Activated naive CD8-positive, alpha-beta T cell treated with anti-CD3 and anti-CD28 coated beads for 36 hours (primary cell): ENCODE measurements at places on chromosomes 2 and 18.

DNA sequence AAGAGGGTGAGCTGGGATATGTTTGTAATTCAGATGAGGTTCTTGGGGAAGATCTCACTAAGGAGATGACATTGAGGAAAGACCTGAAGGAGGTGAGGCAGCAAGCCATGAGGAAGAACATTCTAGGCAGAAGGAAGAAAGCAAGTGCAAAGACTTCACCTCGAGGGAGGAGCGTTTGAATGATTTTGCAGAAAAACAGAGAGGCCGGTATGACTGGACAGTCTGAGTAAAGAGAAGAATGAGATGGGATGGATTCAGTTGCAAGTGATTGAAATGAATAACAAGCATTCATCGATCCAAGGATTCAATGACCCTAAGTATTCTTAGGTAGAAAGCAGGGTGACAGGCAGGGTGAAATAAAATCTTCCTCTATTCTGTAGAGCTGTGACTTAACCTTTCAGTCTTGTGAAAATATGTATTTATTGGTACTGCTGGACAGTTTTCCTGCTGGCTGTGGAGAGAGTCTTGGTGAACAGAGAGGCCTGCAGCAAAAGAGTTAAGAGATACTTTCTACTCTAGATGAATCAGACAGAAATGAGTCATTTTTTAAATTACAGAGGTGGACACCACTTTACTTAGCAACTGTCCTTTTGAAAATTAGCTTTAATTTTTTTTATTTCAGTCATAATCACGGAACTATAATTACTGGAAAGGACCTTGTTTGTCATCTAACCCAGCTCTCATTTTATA is 278.4 kb downstream of the LRRTM1 start:
- no peak for DNase-seq

GRCh38 chr2:383178-383577 is 95.3 kb upstream of the ALKAL2 start:
- DNase-seq = no peak

DNA sequence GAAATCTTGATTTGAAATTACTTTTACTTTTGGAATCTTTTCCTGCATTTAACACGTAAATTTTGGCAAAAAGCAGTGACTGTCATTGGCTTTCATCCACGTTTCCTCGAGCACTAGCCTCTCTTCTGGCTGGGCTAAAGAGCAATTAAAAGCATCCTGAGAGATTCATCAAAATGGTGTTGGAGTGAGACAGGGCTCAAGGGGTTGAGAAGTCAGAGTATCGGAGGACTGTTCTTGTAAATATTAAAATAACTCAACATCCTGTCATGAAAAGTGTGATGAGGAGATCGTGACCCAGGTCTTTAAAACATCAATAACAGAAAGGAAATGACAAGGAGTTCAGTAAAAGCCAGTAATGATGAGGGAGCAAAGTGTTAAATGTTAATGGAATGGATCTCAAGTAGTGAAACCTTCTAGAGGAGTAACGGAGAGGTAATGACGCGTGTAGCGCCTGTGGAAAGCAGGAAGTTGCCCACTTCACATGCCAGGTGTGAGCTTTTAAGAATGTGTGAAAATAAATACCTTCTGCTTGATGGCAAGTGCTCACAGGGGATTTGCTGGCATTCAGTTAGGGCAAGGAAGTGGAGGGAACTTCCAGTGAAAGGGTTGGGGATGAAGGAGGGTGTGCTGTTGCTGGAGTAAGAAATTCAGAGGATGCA is 754.4 kb downstream of the ADCYAP1 start:
- DNase-seq = no peak

GRCh38 chr2:46562451-46562840 is 83.1 kb downstream of the TMEM247 start:
- DNase-seq = no peak

DNA sequence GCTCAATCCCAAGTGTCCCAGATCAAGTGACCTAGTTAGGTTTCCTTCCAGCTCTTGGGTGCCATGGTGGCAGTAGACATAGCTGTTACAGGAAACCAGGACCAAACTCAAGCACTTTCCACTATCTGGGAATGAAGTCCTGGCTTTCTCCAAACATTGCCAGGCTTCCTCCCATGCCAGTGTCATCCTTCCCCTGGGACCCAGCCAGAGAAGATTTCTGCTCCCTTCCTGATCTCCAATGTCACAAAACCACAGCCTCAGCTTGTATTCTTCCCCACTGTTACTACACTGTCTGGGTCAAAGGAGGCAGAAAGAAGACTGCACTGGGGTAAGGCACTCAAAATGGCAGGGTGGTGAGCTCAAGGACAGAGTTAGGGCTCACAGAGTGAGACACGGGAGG is 347.1 kb downstream of the TNS1 start:
- DNase-seq = no peak

GRCh38 chr2:192585418-192585817 is 390.7 kb upstream of the TMEFF2 start:
- no peak for DNase-seq

- DNase-seq = no peak
These were observed 66.6 kb upstream of the ODC1 start for GRCh38 chr2:10514743-10515142.

DNA sequence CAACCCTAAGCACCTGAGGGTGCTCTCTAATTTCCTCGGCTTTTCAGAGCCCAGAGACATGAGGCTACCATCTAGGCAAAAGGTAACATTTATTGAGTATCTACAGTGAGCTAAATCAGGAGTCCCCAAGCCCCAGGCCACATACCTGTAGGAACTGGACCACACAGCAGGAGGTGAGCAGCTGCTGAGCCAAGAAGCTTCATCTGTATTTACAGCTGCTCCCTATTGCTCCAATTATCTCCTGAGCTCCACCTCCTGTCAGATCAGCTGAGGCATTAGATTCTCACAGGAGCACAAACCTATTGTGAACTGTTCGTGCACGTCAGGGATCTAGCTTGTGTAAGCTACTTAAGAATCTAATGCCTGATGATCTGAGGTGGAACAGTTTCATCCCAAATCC is 70.2 kb downstream of the RND3 start:
- no peak for DNase-seq

DNA sequence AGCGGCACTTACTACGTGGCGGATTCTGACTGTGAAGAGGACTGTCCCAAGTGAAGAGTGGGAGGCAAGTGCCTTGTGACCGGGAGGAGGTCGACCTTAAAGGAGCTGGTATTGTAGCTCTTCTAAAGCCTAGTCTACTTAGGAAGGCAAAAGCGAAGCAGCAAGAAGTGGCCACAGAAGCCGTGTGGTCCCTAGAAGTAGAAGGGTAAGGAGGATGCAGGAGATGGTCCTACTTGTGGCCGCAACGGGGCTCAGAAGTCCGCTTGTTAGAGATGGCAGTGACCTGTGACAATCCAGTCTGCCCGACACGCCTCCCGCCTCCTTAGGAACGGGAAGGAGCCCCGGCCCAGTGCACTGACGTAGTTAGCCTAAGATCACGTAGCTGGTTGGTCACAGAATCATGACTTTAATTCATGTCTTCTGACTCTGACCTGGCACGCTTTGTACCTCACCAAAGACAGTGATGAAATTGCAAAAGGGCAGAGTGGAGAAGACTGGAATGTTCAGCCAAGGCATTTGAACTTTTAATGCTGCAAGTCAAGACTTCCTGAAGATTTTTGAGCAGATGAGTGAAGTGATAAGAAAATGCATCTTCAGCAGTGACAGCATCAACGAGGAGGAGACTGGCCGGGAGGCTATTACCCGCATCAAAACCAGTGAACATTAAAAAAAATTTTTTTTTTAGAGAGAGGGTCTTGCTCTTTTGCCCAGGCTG is 749 bp upstream of the EIF2AK3 start:
- peak; percentile 85 for DNase-seq

DNA sequence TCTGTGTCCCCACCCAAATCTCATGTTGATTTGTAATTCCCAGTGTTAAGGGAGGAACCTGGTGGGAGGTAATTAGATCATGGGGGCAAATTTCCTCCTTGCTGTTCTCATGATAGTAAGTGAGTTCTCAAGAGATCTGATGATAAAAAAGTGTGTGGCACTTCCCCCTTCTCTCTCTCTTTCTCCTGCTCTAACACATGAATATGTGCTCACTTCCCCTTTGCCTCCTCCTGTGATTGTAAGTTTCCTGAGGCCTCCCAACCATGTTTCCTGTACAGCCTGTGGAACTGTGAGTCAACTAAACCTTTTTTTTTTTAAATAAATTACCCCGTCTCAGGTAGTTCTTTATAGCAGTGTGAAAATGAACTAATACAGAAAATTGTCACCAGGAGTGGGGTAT is 380.0 kb downstream of the MEIS1 start:
- DNase-seq = no peak

- no peak for DNase-seq
These were observed 38.8 kb downstream of the NRP2 start for GRCh38 chr2:205721057-205721449.

GRCh38 chr2:31230751-31231150 is 3.2 kb upstream of the EHD3 start:
- DNase-seq = no peak

GRCh38 chr18:62876111-62876510 is 160.8 kb downstream of the PHLPP1 start:
- no peak for DNase-seq

- DNase-seq = no peak
These were observed 77.5 kb upstream of the SALL3 start for GRCh38 chr18:78901923-78902794.

DNA sequence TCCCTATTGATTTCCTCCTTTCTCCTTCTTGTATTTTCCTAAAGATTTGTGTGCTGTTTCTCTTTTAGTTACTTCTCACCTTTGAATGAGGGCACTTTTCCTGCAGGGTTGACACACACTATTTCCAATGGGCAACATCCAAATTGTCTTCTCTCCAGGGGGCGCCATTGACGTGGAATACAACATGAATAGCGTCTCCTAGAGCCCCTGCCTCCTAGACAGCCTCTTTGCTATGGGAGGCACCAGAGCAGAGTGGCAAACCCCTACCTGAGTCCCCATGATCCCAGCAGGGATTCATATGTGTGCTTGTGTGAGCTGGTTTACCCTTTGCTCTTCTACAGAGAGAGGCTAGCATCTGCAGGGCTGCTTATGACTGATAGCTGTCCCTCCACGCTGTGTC is 61.3 kb upstream of the ITSN2 start:
- peak; percentile 39 for DNase-seq

- DNase-seq = no peak
These were observed 726 bp upstream of the SS18 start for GRCh38 chr18:26091047-26091630.
